ENCODE measurements at places on chromosomes 3 and 15.

DNA sequence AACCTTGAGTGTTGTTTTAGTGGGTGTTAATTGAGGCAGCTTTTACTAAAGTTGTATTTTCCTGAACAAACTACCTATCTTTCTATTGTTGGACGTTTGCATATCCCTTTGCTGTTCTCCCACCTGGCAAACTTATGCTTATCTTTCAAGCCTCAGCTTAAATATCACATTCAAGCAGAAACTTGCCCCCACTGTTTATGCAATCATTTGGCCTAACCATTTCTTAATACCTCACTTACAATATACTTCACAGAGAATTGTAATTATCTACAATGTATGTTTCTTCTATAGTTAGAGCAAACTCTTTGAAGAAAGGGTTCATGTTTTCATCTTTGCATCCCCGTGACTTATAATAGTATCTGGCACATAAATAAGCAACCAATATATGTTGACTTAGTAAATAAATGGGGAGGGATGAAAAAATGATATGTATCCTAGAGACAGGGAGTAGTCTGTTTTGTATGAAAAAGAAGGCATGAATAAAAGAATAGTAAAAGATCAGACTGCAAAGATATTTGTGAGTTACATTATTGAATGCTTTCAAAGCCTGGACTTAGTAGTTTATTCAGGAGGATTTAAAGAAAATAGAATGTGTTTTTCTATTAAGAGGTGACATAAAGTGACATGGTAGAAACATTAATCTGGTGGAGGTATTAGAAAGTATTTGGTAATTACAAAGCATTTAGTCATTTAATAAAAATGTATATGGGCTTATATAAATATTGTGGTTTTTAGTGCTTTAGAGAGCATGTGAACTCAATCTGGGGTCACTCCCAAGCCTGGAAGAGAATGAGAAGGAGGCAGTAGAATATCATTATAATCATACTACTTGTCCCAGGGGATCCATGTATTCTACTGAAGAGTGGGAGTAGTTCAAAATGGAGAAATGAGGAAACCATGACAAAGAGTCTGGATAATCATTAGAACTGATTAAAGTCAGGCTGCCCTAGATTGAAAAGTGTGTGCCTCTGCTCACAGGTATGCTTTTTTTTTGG is 60.0 kb upstream of the DCBLD2 start:
- no peak for DNase-seq

DNA sequence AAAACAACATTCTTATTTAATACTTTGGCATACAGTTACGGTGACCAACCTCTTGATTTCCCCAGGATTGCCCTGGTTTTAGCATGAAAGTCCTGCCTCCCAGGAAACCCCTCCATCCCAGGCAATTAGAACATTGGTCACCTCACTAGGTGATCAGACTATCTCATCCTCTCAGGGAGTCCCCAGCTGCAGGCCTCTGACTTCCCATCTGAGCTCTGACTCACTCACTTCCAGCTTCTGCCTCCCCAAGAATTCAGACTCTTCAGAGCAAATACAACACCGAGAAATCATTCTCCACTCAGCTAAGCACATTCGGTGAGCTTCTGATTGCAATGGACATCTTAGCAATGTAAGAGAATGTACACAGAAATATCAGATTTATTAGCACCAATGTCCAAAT is 92.4 kb upstream of the HES1 start:
- no peak for DNase-seq

DNA sequence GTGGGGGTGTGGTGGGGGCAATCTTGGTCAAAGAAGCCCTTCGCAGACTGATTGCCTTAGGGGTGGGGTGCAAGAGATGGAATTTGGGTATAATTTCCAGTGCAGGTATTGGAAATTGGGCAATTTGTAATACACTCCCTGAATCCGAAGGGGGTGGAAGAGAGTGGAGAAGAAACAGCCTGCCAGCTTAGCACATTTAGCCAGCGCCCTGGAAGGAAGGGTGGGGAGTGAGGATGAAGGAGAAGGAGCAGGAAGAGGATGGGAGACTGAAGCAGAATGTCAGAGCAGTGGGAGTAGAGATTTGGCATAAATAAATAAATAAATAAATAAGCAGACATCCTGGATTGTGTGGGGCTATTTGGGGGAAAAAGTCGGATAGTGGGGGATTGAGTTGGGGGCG is 1.6 kb downstream of the GAP43 start:
- DNase-seq = no peak

- DNase-seq = no peak
Measured at GRCh38 chr3:156507285-156507684, 47.6 kb downstream of the SSR3 start.

All from NCI-H524 (cell line).